Brain microvascular endothelial cell (primary cell): ENCODE measurements at places on chromosomes 5 and 9.

GRCh38 chr5:16128944-16129343 lies 50.6 kb downstream of the MARCHF11 start:
- DNase-seq = no peak

DNA sequence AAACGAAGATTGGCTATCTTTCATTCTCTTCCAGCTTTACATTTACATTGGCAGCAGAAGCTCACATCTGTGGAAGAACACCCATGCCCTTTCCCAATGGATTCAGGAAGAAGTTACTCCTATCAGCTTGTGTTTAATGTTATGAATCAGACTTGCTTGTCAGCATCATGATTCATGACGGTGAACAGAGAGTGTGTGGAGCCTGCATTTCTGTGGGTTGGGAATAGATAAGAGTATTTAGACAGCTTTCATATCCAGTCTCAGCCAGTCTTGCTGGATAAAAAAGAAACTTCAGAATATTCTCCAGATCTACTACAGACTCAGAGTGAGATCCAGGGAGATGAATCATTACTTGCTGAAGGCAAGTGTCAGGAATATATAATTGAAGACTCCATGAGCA lies 812.9 kb upstream of the ZNF608 start:
- DNase-seq = peak; percentile 96

DNA sequence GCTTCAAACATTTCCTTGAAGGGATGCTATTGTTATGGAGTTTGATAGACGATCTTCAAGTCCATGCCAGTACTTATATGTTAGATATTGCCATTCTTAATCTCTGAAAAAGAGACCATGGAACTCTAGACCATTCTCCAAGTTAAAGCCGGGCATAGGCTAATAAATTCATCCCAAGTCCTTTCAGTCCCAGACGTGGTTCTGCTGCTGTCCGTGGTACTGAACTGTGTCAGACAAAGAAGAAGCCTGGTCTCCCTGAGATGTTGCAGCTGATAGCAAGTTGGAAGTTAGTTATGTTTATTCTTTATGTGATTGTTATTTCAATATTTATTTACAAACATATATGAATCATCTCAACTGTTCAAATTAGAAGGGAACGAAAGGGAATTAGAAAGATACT lies 158.7 kb downstream of the NMUR2 start:
- peak; percentile 12 for DNase-seq

- no peak for DNase-seq
Observed at GRCh38 chr9:98230304-98230703, 25.1 kb downstream of the TBC1D2 start.

GRCh38 chr5:37132646-37133045 lies 116.5 kb downstream of the CPLANE1 start:
- DNase-seq = no peak

DNA sequence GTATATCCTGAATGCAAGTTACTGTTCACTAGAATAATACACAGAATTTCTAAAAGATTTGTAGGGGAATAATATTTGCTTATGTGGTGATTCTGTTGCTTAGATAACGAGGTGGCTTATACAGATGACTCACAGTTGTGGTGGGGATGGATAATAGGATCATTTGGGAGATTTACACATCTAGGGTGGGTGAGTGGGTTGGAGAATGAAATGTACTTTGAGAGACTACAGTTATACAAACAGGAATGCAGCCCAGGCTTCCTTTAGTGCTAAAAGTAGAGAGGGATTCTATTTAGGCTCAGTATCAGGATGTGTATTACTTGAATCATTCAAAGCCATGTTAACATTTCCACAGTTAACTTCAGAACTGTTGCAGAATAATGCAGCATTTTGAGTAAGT lies 1.8 kb downstream of the CTXN3 start:
- peak; percentile 88 for DNase-seq

DNA sequence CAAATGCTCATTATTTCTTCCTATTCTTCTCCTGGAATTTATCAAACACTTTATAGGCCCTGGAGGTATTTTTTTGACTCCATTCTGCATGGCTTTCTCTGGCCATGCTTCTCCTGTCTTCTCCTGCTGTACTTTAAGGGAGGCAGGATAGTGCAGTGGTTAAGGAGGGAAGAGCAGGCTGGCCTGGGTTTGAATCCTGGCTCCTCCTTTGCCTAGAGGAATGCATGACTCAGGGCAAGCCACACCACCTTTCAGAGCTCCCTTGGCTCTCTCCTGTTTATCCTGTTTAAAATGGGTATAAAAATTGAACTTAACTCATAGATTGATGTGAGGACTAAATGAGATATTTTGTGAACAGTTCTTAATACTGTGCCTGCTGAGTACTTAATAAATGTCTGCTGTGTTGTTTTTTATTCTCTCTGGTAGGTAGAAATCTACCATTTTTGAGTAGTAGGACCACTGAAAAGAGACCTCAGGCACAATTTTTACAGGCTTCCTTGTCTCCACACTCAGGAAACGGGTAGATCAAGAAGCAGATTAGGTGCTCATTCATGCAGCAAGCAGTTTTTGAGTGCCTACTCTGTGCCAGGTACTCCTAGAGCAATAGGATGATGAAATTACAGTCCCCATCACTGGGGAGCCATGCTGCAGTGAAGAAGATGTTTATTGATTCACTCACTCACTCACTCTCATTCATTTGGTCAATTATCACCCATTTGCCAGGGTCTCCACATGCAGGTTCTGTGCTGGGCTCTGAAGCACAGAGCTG lies 32.7 kb upstream of the ARAP3 start:
- DNase-seq = no peak

- no peak for DNase-seq
Observed at GRCh38 chr9:98538203-98538602, 170.5 kb downstream of the GABBR2 start.

DNA sequence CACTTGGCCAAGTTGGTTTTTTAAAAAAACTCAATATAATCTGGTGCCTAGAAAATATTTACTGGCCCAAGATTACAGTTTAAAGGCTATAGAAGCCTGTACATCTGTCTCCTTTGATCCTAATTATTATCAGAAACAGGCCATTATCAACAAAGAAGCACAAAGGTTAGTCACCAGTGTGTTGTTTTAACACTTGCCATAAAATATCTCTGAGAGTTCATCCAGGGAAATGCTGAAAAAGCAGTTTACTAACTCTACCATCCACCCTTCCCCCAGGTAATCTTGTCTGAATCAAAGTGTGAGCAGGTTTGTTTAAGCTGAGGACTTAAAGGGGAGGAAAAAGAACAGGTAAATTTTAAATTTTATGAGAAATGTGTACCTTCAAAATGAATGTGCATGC lies 13.3 kb upstream of the TRPM6 start:
- no peak for DNase-seq

- no peak for DNase-seq
Observed at GRCh38 chr5:13218518-13218917, 726.0 kb downstream of the DNAH5 start.

DNA sequence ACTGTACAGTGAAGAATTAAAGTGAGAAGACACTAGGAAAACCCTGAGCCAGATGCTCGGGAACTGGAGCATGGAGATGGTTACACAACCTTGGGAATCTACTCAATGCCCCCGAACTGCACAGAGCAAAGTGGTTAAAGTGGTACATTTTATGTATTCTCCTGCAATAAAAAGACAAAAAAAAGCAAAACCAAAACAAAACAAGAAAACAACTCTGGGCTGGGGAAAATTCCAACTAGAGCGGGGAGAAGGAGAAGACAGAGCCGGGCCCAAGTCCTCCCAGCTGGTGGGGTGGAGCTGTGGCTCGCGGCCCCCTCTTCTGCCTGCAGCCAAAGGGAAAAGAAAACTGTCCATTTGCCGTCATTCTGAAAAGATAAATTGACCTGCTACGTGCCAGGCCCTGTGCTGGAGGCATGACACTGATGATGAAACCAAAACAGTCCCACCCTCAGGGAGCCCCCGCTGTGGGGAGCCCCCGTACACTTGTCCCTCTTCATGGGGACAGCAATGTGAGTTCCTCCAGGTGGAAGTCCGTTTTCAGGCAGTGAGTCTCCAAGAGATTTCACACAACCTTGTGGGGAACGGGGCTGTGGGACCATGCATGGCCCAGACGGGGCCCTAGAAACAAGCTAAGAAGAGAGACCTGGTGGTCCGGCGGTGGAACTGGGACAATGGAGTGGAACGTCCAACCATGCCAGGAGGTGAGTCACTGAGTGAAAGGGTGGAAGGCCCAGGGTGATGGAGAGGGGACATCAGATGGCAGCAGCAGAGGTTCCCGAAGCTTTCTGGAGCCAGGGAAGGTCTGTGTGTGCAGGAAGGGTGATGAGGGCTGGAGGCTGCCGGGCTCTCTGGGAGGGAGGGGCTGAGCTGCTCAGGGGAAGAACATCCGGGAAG lies 114.8 kb upstream of the COL5A1 start:
- DNase-seq = no peak

GRCh38 chr9:2833096-2833495 lies 10.8 kb downstream of the PUM3 start:
- no peak for DNase-seq

GRCh38 chr9:26523577-26523976 lies 369.0 kb downstream of the CAAP1 start:
- no peak for DNase-seq

DNA sequence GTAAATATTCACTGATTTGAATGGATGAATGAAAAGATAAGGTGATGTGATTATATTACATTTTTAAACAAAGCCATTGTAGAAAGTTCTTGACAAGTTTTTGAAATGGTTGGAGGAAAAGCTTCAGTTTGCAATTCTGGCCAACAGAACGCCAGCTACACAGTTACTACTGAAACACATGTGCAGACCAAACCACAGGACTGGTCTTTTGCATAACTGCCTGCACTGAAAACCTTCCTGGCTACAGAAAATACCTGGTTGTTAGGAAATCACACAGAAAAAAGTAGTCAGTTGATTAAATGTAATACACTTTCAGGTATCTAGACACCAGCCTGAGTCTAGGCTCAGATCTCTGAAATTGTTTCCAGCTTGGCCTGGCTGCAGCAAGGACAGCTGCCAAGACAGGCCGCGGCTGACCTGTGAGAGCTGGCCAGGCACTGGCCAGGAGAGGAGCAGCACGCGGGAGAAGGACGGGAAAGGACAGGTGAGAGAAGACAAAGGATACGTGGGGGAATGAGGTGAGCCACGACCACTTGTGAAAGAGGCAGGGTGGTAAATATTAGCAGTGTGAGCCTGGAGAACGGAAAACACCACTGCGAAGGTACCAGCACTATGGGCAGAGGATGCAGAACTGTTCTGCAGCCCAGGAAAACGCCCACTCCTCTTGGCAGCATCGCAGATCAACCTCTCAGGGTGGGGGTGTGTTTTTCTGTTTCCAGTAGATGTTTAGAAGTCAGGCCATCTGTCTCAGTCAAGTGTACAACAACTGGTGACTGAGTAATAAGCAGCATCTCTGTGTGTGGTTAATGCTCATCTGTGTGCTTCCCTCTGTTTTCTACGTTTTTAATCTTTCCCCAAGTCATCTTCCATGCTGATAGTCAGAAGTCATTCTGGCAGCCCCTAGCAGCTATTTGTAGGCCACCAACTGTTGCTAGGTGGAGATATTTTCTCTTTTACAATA lies 137.4 kb downstream of the SCAMP1 start:
- no peak for DNase-seq

DNA sequence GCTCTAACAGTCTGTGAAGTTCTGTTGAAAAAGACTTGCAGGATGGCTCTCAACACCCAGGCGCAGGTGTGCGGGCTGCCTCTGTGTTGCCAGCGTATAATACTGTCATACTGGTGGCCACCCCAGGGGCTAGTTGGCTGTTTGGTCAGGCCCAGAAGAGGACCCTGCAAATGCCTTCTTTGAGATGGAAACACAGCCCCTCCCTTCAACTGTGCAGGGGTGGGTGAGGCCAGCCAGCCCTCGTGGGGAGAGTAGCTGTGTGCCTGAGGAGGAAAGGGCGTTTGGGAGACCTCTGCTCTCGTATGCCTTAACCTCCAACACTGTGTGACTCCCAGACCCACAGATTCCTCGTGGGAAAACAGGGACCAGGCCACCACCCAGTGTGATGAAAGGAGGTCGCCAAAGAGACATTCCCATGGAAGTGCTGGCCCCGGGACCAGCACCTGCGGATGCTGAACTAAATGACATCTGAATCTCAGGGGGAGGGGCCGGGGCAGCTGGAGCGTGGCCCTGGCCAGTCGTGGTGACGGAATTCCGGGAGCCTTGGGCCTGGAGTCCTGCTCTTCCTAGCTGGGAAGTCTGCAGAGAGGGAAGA lies 11.3 kb upstream of the SCGB3A1 start:
- DNase-seq = no peak

DNA sequence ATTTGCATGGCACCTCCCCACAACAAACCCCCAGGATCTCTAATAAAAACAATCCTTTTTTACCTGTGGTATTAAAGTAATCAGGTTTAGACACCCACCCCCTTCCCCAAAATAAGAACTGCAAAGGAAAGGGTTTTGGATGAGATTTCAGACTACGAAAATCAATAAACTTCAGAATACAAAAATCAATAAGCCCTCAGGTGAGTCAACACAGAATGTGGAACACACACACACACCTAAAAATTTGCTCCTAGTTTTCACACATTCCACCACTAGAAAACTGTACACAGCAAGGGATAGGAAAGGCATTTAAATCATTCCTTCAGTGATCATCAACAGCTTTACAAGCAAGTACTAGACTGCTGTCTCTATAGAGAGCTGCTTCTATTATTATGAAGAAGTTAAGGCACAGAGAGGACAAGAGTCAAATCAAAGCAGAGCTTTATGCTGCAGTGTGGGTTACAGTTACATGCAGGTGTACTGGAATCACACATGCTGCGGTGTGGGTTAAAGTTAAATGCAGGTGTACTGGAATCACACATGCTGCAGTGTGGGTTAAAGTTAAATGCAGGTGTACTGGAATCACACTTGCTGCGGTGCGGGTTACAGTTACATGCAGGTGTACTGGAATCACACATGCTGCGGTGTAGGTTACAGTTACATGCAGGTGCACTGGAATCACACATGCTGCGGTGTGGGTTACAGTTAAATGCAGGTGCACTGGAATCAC lies 36.3 kb downstream of the PFDN1 start:
- no peak for DNase-seq
